Stimulated activated CD4-positive, alpha-beta T cell treated with anti-CD3 and anti-CD28 coated beads, Interleukin-2, amount 100 ng/mL, for 4 hours (primary cell): ENCODE measurements at places on chromosomes 5 and 9.

- DNase-seq: peak; percentile 26
Observed at GRCh38 chr9:111483439-111483857, 735 bp downstream of the ECPAS start.

GRCh38 chr5:26003966-26004365 is 1034.4 kb downstream of the CDH9 start:
- no peak for DNase-seq

DNA sequence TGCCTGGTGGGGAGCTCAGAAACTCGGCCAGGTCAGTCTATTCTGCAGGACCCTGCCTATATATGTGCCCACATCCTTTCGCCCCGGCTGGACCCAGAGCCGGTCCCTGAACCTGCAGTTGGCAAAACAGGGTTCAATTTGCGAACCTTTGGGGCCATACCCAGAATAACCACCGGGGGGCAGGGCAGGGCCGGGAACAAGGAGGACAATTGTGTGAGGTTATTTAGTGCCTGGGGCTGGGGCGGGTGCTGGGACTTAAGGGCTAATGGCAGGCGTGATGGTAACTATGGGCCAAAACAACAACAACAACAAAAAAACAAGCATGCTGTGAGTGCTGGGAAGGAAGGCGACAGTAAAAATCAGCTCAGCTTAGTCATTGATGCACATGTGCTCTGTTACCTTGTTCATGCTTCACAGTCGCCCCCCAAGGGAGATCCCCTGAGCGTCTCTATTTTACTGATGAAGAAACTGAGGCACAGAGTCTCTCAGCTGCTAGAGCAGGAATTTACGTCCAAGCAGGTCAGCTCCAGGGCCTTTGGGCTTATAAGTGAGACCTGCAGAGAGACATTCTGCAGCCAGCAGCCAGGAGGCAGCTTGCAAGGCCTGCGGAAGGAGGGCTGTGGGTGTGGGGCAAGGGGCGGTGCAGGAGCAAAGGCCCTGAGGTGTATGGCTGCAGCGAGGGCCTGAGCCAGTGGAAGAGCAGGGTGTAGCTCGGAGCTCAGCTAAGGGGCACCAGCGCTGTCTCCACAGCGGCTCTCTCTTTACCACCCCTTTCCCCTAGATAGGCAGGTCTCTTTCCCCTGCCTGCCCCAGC is 106.0 kb downstream of the PHF2 start:
- peak; percentile 31 for DNase-seq

DNA sequence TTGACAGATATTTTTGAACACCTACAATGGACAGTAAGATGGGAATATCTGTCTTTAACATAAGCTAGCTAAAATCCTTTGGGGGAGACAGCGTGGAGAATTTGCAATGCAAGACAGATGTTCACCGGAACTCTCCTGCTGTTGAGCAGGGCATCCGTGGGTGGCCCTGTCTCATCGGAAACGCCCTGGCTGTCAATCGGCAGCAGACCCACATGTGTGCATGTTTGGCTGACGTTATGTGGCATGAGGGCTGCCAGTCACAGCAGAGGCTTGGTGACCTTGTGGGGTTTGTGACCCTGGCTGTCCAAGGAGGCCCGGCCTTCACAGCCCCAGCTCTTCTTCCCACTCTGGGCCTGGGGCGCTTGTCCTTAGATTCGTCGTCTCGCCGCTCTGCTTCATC is 129.7 kb upstream of the OTULINL start:
- DNase-seq: no peak

- DNase-seq: no peak
Observed at GRCh38 chr5:157370967-157371366, 89.0 kb upstream of the NIPAL4 start.

DNA sequence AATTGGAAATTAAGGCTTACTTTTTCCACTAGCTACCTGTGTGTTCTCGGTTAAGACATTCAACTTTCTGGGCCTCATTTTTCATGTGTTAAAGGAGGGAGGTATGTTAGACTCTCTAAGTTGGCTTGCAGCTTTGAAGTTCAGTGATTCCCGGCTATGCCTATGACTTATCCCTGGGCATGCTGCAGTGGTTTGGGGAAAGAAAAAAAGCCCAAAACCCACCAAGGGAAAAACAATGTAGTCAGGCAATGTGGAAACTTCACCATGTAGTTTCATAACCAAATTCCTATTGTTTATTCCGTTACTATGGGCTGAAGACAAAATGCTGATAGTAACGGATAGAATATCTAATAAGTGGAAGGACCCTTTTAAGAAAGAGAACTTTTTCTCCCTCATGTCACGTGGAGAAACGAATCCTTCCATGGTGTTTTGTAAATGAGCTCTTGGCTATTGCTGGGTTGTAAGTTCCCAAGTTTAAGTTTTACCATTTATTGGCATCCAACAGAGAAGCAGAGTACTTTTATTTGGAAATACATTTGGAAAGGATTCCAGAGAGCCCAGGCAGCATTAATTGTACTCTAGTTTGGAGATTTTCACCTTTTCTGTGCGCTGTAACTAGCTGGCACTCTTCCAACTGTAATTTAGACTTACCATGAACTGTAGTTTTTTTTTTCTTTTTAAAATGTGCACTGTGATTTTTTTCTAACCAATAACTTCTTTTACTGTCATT is 84.9 kb upstream of the MPDZ start:
- DNase-seq: no peak

- DNase-seq: no peak
Observed at GRCh38 chr5:174292348-174292747, 246.8 kb downstream of the NSG2 start.

DNA sequence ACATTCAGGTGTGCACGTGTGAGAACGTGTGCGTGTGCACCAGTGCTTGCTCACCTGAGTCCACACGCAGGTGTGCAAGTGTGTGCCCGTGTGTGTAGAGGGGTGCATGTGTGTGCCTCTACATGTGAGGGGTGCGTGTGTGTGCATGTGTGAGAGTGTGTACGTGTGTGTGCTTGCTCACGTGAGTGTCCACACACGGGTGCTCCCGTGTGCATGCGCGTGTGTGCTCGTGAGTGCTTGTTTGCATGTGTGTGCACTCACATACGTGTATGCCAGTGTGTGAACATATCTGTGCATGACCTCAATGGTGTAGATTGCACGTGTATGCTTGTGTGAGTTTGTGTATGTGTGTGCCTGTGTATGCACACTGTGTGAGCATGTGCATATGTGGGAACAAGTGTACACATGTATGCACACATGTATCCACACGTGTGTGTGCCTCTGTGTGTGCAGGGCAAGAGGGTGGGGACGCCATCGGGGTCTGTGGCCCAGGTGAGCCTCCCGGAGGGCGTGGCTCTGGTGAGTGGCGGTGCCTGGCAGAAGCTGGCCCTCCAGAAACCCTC is 40.6 kb upstream of the NOTCH1 start:
- DNase-seq: no peak

- DNase-seq: no peak
Observed at GRCh38 chr5:88483964-88484672, 215.5 kb upstream of the TMEM161B start.

DNA sequence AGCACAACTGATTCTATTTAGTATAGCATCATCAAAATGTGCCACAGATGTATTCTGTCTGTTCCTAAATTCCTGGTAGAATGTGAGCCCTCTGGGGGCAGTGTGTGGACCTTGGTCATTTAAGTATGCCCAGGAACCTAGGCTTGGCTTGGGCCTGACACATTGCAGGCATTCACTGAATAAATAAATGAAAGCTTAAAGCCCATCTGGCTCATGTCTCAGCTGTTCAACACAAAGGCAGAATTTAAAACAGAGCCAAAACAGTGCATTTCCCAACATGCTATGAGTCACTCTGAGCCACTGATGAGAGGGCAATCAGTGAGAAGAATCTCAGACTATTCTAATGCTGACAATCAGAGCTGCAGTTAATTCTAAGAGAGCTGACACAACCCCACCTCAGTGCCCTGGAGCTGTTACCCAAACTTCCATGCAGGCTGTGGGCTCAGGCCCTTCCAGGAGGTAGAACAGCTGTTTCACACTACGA is 8.1 kb downstream of the FAM193B start:
- DNase-seq: no peak

GRCh38 chr5:115600766-115601165 is 1.5 kb downstream of the TICAM2 start:
- no peak for DNase-seq

DNA sequence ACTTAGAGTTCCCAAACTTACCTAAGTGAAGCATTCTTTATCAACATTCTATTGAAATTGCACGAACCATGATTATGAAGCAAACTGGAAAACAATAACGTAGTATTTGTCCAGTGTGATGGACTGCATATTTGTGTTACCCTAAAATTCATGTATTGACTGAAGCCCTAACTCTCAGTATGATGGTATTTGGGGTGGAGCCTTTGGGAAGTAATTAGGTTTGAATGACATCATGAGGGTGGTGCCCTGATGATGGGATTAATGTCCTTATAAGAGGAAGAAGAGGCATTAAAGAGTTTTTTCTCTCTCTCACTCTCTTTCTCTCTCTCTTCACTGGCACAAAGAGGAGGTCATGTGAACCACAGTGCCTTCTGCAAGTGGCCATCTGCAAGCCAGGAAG is 365.4 kb upstream of the PTGER4 start:
- DNase-seq: no peak

DNA sequence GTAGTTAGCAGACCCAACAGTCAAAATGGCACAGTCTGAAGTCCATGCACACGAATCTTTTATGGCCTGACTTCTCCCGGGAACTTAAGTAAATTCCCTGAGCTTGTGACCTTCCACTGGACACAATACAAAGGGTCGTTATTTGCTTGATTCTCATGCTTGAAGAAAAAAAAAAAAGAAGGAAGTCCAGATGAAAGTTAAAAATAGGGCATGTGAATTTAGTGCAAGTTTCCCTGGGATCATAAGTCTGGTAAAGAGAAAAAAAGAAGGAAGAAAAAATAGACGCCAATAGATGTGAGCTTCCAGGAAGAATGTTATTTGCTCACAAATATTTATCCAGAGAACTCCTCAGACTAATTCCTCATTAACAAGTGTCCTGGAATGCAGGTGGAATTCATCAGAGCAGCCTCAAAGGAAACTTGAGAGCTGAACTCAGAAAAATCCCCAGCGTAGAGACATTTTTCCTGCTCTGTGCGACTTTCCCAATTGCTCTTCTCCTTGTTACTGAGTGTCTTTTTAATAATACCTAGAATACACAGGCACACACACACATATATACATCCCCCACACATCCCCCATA is 616.3 kb downstream of the EBF1 start:
- DNase-seq: no peak

- no peak for DNase-seq
Observed at GRCh38 chr9:105531530-105531929, 26.4 kb upstream of the FKTN start.

- no peak for DNase-seq
Observed at GRCh38 chr5:112346411-112347044, 72.5 kb downstream of the EPB41L4A start.

DNA sequence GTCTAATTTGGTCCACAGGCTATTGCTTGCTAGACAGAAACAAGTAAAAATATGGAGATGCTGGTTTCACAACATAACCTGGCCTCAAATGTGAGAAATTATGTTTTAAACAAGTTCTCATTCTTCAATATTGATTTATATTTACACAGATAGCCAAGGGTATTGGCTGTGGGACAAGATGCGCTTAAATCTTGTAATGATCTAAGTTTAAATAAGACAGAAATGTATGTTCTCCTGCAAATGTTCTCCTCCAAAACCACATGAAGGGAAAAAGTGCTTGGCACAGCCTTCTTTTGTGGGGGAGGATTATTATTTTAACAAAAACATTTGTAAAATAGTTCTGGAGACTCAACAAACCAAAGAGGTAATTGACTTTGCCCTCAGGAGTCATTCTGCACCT is 356.0 kb downstream of the DMAC1 start:
- no peak for DNase-seq

DNA sequence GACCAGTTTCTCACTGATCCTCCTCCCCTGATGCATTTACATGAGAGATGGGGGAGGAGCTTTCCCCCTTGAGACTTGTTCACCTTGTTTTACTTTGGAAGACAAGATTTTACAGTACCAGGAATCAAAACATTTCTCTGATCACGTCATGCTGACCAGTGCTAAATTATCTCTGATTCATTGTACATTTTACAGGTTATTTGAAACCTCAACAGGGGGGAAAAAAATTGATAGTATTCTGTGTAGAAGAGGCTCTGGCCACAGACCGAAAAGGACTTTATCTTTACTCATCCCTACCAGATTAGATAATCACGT is 133.9 kb downstream of the GRIA1 start:
- no peak for DNase-seq

GRCh38 chr5:67267512-67268216 is 71.1 kb upstream of the CD180 start:
- DNase-seq: no peak

DNA sequence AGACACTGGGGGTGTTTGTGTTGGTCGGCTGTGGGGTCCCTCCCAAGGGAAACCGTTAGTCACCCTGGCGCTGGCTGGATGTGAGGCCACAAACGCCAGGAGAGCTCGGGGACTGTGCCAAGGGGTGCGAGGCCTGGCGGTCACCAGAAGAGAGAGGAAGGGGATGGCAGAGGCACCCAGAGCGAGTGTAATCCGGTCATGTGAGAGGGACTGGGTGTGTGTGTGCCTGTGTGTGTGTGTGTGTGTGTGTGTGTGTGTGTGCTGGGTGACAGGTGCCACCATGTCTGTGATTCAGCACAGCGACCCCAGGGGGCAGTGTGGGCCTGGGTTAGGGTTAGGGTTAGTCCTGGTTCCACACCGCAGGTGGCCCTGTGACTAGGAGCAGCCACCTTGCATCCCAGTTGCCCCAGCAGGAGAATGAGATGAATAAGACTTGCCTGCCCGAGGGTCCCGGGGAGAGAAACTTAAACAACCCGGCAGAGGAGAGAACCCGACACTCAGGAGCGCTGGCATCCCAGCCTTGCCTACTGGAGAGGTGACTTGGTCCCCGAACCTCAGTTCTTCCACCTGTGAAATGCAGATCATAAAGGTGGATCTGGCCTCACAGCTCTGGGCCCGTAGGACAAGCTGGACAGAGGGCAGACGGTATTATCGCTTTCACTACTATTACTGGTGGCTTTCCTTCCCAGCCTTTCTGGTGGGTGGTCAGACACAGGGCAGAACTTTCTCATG is 1.4 kb upstream of the ADAMTSL2 start:
- peak; percentile 64 for DNase-seq

- DNase-seq: no peak
Observed at GRCh38 chr5:171570244-171570825, 150.9 kb downstream of the FGF18 start.

DNA sequence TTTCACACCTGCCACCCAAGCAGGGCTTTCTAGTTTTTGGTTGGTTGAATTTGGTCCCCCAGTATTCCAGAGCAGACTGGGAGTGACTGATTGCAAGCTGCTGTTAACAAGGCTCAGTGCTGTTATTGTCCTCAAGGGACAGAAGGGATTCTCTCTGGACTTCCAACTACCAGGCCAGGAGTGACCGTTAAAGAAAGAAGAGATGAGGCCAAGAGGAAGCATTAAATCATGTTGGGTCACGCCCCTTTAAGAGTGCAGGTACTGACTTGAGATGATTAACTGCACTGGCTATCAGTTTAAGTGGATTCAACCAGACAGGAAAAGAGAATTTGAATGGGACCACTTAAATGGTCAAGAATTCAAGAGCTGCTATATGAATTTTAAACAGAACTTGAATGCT is 220.8 kb upstream of the PCSK5 start:
- DNase-seq: no peak

GRCh38 chr9:110334183-110334582 is 3.5 kb downstream of the TXNDC8 start:
- DNase-seq: no peak

- DNase-seq: no peak
Observed at GRCh38 chr5:141149812-141150211, at the start of gene PCDHB6. TSS of gene PCDHB6 (plus strand) at chr5:141150057. CDS start at chr5:141150258, 201 bp downstream.

GRCh38 chr9:117543089-117543488 is 128.2 kb upstream of the ASTN2 start:
- DNase-seq: no peak

- DNase-seq: no peak
Observed at GRCh38 chr9:78962156-78962555, 609.6 kb upstream of the TLE4 start.
